ENCODE measurements at places on chromosomes 5 and 9.

DNA sequence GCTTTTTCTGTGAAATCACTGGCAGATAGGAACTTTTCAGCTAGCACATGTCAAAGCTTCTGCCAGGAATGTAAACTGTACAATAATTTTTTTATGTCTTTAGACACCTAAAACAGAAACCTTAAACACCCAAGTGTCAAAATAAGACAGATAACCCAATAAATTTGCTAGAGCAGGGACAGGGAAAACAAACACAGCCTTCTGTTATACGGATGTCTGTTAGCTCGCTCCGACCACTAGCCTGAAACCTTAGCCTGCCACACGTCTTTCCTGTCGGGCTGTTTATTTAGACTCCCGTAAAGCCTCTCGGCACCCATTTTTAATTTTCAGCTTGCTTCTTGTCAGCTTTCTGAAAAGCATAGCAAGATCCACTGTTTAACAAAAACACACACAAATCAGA is 355.4 kb upstream of the SLC24A2 start:
- H3K27ac ChIP-seq = no peak overlapping the region
- no peaks in the 10 kb centered on the region for H3K27me3 ChIP-seq
- H3K36me3 ChIP-seq = no peaks in the 10 kb centered on the region
- no peak for DNase-seq

DNA sequence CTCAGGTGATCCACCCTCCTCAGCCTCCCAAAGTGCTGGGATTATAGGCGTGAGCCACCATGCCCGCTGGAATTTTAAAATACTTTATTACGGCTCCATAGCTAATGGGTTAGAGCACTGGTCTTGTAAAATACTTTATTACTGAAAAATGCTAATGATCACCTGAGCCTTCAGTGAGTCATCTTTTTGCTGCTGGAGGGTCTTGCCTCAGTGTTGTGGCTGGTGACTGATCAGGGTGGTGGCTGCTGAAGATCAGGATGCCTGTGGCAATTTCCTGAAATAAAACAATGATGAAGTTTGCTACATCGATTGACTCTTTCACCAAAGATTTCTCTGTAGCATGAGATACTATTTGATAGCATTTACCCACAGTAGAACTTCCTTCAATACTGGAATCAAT is 26.0 kb upstream of the GNE start:
- H3K27ac ChIP-seq = no peak overlapping the region
- no peaks in the 10 kb centered on the region for H3K27me3 ChIP-seq
- no peaks in the 10 kb centered on the region for H3K36me3 ChIP-seq
- H3K4me1 ChIP-seq = no peaks in the 10 kb centered on the region
- DNase-seq = no peak

DNA sequence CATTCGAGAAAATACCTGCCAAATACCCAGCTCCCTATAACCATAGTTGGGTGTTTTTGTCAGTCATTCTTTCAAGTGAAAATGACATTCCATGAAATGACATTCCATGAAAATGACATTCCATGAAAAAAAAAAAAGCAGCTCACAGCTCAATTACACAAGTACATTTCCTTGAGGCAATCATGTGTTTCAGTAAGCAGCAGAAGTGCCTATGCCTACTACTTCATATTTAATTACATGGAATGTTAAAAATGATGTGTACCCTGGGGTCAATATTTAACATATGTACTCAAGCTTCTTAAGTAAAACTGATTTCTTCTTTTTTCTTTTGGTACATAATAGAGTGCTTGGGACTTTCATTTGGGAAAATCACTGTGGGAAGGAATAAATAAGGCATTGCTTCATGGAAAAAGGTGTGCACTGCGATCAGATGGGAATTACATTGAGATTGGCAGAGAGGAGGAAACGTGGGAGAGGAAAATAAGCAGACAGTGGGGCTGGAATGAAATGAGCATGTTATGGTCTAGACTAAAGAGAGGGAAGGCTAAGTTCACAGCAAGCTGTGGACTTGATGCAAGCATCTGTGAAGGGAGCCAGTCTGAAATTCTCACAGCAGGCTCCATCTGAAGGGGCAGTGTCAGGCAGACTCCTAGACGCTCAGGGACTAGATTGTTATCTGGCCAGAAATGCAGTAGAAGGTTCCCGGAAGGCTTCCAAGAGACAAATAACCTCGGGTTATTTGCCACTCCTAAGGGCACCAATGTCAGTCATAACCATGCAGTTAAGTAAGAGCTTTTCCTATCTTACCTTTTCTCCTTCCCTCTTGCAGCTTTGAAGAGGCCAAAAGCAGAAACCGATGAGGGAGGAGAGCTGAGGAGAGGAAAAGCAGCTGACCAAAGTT is 15.2 kb upstream of the SPATA9 start:
- H3K27me3 ChIP-seq = no peaks in the 10 kb centered on the region
- no peak overlapping the region for H3K4me3 ChIP-seq
- no peaks in the 10 kb centered on the region for H3K36me3 ChIP-seq
- no peaks in the 10 kb centered on the region for H3K4me1 ChIP-seq
- no peak overlapping the region for H3K27ac ChIP-seq
- no peak for DNase-seq

- no peak overlapping the region for H3K4me3 ChIP-seq
- H3K36me3 ChIP-seq = no peaks in the 10 kb centered on the region
- H3K4me1 ChIP-seq = no peaks in the 10 kb centered on the region
- no peaks in the 10 kb centered on the region for H3K27me3 ChIP-seq
- no peak overlapping the region for H3K27ac ChIP-seq
- DNase-seq = no peak
Observed at GRCh38 chr5:61866930-61867329, 439.1 kb upstream of the KIF2A start.

DNA sequence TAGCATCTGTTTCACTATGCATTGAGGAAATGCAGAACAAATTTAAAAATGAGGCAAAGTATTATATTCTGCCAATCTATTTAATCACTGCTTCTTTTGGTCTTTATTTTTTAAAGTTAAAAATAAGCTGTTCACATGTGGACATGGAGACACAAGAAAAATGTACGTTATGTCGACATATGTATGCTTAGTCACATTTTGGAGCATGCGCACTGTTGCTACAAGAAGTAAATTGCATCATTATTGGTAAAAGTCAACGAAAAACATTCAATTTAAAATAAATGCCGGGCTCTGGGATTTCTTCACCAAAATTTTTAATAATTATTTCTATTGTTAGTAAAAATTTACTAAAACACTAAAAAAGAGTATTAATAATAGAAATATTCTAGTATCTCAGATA is 876.3 kb upstream of the CTNND2 start:
- no peak overlapping the region for H3K27ac ChIP-seq
- no peaks in the 10 kb centered on the region for H3K36me3 ChIP-seq
- H3K27me3 ChIP-seq = no peaks in the 10 kb centered on the region
- no peak overlapping the region for H3K4me3 ChIP-seq
- no peaks in the 10 kb centered on the region for H3K4me1 ChIP-seq

DNA sequence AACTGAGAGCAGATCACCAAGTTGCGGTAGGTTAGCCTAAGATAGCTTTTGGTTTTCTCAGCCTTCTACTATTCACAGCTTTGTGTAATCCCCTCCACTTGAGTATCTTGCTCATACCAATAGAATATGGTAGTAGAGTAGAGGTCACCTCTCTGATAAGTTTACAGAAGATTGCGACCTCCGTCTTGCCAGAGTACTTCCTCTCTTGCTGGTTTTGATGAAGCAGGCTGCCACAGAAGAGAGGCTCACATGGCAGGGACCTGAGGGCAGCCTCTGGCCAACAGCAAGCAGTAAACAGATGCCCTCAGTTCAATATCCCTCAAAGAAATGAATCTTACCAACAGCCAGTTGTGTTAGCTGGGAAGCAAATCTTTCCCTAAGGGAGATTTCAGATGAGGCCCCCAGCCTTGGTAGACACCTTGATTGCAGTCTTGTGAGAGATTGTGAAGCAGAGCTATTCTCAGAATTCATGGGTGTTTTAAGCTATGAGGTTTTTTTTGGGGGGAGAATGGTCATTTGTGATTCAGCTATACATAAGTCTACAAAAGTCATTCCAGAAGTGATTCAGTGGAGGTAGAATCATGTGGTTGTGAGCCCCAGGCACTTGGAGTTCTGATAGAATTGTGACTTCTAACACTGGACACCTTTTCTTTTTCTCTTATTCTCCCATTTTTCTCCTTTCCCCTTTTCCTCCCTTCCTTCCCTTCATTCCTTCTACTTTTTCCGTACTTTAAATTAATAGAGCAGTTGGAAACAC is 22.7 kb upstream of the CDKN2B start:
- DNase-seq = no peak
- H3K4me1 ChIP-seq = no peaks in the 10 kb centered on the region
- no peaks in the 10 kb centered on the region for H3K36me3 ChIP-seq
- H3K27ac ChIP-seq = no peak overlapping the region
- no peak overlapping the region for H3K4me3 ChIP-seq

DNA sequence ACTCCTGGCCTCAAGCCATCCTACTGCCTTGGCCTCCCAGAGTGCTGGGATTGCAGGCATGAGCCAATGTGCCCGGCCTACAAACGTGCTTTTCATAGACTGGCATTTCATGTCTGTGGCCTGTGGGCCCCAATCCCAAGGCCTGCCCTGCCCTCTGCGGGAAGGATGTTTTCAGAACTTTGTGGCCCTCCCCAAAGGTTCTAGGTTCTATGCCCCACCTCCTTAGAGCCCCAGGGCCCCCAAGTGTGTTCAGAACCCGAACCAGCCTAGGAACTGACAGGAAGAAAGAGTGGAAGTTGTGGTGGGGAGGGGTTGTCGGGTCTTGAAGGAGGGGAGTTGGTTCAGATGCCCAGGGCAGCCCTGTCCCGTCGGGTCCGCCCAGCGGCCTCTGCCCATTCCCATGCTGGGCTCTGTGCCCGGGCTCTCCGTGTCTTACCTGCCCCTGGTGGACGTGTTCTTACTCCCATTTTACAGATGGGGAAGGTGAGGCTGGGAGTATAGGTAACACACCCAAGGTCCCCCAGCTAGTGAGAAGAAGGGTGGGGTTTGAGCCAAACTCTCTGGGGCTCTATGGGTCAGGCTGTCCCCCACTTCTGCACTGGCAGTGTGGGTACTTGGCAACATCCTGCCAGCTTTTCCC is 175.8 kb upstream of the IER5L start:
- peak; percentile 48 for DNase-seq
- H3K36me3 ChIP-seq = no peaks in the 10 kb centered on the region
- no peak overlapping the region for H3K27ac ChIP-seq

DNA sequence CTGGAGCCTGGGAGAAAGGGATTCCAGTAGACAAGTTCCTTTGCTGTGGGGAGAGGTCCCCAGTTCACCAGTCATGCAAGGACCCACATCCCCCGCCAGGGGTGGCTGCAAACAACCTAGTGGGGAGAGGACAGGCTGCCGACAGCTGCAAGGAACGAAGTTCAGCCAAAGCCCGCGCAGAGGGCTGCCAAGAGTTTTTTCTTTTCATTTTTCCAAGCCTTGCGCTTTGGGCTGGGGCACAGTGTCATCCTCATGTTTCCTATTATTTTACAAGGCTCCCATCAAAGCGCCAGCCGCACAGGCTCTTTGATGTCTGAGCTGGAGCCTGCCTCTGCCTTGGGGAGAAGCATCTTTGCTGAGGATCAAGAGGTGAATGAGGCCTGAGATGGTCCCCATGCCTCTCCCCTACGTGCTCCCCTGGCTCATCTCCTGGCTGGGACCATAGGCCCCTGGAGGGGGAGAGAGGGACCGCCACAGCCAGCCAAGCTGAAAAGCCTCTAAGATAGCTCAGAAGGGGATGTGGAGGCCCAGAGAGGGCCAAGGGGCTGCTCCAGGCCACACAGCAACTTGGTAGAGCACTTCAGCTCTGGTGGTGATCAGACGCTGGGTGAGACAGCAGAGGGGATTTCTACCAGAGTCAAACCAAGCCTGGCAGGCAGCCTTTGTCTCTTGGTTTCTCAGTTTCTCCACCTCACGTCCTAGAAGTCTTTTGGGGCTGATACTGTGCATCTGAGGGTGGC is 50.4 kb upstream of the SYNPO start:
- H3K36me3 ChIP-seq = no peaks in the 10 kb centered on the region
- peaks cover 23% of the 10 kb centered on the region for H3K4me1 ChIP-seq
- DNase-seq = peak; percentile 90
- H3K27me3 ChIP-seq = no peaks in the 10 kb centered on the region
- peak overlapping the region; percentile 62 for H3K27ac ChIP-seq
- H3K4me3 ChIP-seq = no peak overlapping the region

GRCh38 chr9:125894566-125894965 is 147.4 kb downstream of the PBX3 start:
- H3K36me3 ChIP-seq = no peaks in the 10 kb centered on the region
- DNase-seq = no peak
- H3K4me1 ChIP-seq = no peaks in the 10 kb centered on the region
- H3K27me3 ChIP-seq = no peaks in the 10 kb centered on the region
- no peak overlapping the region for H3K4me3 ChIP-seq

DNA sequence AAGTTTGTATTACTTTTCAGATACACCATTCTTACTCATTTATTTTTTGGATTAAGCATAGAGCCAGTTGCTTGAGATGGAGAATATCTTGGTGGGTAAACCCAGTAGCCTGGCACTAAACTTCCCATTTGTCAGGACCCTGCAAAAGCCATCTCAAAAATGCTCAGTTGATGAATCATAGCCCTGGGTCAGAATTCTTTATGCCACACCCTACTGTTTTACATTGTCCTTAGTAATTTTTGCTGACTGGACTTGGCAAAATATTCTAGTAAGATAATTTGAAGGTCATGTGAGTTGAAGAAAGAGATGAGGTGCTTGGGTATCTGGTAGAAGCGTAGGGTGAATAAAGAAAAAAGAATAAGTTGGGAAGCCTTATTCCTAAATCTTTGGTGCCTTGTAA is 50.7 kb downstream of the C7 start:
- no peaks in the 10 kb centered on the region for H3K36me3 ChIP-seq
- no peaks in the 10 kb centered on the region for H3K27me3 ChIP-seq
- H3K27ac ChIP-seq = no peak overlapping the region
- no peak overlapping the region for H3K4me3 ChIP-seq

- no peaks in the 10 kb centered on the region for H3K4me1 ChIP-seq
- no peaks in the 10 kb centered on the region for H3K27me3 ChIP-seq
- H3K4me3 ChIP-seq = no peak overlapping the region
- DNase-seq = no peak
- no peaks in the 10 kb centered on the region for H3K36me3 ChIP-seq
Observed at GRCh38 chr5:148457183-148457620, 73.4 kb downstream of the FBXO38 start.

DNA sequence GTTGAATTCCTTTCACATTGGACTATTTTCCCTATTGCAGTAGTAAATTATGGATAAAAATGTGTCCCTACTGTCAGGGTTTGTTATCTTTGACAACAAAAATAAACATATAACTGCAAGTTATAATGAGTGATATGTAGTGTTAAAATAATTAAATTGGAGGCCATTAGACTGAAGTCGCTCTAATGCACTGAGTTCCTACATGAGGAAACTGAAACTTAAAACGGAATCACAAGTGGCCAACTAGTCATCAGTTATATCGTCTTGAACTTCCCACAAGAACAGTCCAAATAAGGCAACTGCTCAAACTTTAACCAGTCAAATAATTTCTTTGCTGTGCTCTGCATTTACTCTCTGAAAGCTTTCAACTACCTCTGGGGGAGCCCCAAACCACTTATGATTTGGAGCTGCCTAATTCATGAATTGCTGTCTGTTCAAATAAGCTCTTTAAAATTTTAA is 2.1 kb upstream of the IFT74 start:
- DNase-seq = no peak
- no peak overlapping the region for H3K27ac ChIP-seq
- H3K4me3 ChIP-seq = no peak overlapping the region
- no peaks in the 10 kb centered on the region for H3K36me3 ChIP-seq
- no peaks in the 10 kb centered on the region for H3K27me3 ChIP-seq
- H3K4me1 ChIP-seq = peaks cover 4% of the 10 kb centered on the region

GRCh38 chr9:72704688-72705375 is 183.4 kb downstream of the TMC1 start:
- no peak for DNase-seq
- H3K4me3 ChIP-seq = no peak overlapping the region
- H3K27ac ChIP-seq = no peak overlapping the region
- no peaks in the 10 kb centered on the region for H3K4me1 ChIP-seq
- no peaks in the 10 kb centered on the region for H3K36me3 ChIP-seq

GRCh38 chr9:137482094-137482781 is 23.1 kb upstream of the NSMF start:
- H3K4me1 ChIP-seq = peaks cover 4% of the 10 kb centered on the region
- no peaks in the 10 kb centered on the region for H3K27me3 ChIP-seq
- H3K36me3 ChIP-seq = no peaks in the 10 kb centered on the region
